NCI-H460 (cell line): ENCODE measurements at places on chromosomes 6 and 20. TPM values are rescaled to one million over a fixed set of nuclear protein-coding genes. Genes with fewer than 3 reads are reported as not detected.

The CFAP206 gene
- total RNA-seq, result 0.26 and 0.40 TPM in 2 replicates

The HLA-DRB1 gene
- 0.42 and 1.4 TPM in 2 replicates for total RNA-seq

The GPSM3 gene
- 0.92 and 1.4 TPM in 2 replicates for total RNA-seq

The PRELID3B gene
- 280 and 290 TPM in 2 replicates for total RNA-seq

The GPLD1 gene
- total RNA-seq, result 0.63 and 1.6 TPM in 2 replicates

The GSTA2 gene
- not detected in 2 replicates for total RNA-seq

The ZNF391 gene
- total RNA-seq, result 4.2 and 5.5 TPM in 2 replicates

GRCh38 chr6:31175971-31176370, 5.5 kb upstream of the POU5F1 start:
- DNase-seq, result no peak

DNA sequence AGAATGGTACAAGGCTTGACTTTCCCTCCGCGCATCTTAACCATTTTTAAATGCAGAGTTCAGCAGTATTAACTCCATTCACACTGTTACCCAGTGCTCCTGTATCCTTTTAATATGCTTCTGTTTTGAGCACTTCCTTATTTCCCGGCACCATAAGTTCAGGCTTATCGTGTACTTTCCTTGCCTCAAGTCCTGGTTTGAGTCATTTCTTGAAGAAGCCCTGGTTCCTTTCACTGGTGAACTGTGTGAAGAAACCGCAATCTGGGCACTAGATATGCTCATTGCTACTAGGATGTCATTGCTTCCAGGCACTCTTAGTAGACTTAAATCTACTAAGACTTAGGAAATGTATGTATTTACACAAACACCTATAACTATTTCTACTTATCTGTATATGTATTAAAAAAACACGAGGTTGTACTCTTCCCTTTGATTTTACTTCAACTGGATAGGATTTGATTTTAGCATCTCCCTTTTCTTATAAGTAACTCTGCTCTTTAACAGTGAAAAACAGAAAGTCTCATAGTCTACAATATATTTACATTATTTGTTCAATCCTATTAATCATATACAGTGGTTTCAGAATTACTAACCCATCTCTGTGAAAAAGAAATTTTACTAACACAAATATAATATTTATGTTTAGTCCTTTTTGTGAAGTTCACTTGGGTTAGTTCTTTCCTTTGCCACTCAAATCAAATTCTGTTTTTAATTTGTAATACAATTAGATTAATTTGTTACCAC, 135.5 kb downstream of the CDKAL1 start:
- no peak for DNase-seq

DNA sequence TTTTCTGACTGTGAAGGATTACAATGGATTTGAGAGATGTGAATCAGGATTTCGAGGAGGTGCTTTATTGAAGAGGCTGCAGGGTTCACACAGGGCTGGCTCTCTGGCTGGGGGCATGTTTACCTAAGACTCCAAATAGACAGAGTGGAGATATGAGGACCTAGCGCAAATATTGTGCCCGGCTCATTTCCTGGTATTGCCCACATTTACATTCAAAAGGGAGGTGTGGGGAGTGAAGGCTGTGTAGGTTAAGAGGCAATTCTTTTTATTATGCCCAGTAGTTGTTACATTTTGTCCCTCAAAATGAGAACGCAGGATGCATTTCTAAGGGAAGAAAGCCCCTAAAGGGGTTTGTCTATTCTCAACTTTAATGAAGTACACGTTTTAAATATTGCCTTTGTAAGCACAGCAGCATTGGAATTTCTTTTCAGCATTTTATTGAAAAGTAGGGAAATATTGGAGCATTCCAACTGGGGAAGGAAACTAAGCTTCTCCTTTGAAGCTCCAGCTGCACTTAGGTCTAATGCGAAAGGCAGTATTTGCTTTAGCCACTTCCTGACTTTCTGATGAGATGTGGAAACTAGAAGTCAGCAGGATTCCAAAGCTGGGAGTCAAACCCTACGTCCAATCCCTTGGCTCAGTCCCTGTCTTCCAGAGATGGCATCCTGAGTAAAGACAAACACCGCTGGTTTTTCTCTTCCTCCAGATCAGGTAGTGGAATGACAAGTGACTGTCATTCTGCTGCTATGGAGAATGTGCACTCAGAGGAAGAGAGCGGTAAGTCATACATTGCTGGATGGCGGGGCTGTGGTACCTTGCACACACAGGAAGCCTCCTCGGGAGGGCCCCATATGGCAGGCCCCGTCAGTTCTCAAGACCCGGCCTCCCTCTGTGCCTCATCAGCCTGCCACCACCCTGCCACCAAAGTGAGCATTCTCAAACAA, 70.7 kb downstream of the MYB start:
- DNase-seq, result no peak

DNA sequence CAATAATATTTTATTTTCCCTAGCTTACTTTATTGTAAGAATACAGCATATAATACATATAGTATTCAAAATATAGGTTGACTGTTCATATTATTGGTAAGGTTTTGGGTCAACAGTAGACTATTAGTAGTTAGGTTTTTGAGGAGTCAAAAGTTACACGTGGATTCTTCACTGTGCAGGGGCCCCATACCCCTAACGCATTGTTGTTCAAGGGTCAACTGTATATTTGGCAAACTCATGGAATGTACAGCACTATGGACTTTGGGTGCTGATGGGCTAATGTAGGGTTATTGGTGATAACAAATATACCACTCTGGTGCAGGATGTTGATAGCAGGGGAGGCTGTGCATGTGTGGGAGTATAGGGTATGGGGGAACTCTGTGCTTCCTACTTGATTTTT, 397.2 kb downstream of the BCKDHB start:
- no peak for DNase-seq

DNA sequence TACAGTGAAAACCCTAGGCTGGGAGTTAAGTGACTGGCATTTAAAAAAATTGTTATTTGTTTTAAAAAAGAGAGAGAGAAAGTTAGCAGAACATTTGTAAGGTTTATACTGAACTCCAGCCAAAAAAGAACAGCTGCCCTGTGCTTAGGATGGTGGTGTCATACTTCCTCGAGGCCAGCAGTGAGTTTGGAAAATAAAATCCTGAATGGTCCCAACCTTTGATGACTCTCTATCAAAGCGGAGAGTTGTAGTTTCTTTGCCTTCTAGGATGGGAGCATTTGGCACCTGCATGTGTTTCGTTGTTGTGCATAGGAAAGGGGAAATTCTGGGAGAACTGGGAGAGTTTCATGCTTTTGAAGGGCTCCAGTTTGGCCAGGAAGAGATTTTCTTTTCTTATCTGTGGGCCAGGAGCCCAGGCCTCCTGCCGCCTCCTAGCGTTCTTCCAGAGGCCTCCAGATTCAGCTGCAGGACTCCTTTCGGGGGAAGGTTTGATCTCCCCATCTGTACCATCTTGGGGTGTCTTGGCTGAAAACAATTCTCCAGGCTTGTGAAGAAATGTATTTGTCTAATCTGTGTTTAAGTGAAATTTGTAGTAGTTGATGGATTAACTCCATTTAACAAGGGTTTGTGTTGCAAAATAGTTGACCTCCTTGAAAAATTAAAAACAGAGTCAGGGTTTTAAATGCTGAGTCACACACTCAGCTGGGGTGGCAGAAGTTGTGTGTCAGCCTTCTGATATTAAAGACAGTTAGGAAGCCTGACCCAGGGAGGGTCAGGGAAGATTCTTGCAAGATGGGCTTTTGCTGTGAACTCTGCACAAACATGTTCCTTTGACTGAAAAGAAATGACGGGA, 63.4 kb downstream of the TXNDC5 start:
- DNase-seq, result no peak

DNA sequence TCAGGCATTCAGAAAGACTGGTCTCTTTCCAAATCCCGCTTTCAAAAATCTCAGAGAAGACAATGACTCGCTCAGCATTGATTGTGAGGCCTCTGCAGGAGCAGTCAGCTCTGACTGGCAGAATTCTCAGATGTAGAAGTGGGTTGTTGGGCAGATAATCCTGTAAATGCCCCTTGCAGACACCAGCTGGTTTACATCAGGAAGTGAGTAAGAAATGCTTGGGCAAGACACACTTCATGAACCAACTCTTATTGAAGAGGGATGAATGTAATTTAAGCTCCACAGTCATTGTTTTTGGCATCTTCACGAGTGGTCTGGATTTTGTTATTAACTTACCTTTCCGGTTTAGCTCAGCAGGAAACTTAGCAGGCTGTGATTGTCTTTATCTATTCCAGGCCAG, 166.6 kb downstream of the PLCB4 start:
- DNase-seq, result no peak

DNA sequence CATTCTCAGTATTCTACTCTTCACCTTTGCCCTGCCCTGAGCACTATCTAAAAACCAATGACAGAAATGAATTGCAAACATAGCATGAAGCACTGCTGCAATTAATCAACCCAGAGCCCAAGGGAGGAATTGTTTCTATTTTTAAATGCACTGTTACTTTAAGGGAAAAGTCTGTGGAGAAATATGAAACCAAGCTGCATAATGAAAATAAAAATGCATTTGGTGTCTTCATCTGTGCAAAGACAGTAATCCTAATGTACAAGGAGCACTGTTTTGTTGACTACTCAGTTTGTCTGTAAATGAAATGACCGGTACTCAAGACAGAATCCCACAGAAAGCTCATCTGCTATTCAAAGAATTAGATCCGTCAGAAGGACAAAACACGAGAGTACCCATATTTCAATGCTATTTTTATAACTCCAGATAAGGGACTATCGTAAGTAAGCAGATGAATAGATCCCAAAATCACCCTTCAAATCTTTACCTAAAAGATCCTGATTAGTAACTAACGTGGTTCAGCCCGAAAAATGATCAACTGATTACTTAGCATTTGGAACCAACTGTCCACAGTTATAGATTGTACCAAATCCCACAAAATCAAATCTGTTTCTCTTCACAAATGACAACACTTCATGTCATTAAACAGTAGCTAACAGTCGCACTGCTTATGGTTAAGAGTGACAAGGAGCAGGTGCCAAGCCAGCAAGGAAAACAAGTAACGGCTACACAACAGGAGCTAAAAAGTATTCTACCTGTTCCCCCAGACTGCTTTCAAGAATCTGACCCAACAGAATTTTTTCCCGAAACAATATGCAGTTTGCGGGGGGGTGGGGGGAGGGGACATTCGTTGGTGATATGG, 2.4 kb downstream of the KIF13A start:
- DNase-seq, result no peak

DNA sequence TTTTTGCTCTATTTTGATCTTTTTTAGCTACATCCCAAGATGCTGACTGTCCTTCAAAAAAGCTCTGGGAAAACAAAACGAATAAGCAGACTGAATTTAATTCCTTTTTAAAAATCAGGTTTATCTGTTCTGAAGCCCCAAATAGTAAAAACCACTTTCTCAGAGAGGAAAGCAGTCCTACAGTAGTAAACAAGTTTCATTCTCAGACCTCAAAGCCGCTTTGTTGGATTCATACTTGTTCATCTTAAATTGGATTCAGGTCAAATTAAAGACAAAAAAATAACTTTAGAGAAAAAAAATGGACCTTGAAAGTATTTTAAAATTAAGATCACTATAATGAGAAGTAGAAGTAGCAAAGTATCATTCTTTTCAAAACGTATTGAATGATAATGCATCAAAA, 96.1 kb upstream of the THEMIS start:
- DNase-seq, result no peak

DNA sequence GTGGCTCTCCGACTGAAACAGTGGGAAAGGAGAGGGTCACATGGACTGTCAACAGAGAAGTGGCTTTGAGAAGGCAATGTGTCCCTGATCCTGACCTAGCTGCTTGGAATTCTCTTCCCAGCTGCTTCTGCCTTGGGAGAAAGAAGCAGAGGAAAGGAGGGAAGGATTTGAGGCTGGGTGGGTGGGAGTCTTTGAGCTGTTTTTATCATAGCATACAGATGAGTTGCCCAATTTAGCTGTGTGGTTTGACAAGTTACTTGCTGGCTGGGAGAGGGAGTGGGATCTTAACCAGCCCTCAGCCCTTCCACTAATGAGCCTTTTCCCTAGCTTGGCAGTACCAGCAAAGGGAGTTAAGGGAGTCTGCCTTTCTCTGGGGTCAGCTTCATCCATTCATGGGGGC, 51.1 kb upstream of the MYL9 start:
- no peak for DNase-seq

DNA sequence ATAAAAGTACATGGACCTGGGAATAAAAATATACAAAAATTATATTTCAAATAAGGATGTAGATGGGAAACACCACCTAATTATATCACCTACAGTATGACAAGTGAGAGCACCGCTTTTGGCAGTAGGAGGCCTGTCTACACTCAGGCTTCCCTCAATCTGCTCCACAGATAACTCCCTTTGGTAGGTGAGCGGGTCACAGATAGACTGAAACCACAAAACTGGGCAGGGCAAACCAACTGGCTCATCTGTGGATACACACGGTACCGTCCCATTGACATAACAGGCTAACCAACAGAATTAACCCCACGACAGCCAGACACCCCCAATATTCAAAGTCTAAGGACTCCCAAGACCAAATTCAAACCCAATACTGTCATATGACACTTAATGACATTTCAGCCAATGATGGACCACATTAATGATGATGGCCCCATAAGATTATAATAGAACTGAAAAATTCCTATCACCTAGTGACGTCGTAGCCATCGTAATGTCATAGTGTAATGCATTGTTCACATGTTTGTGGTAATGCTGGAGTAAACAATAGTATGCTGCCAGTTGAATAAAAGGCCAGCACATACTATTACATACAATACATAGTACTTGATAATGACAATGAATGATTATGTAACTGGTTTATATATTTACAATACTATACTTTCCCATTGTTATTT, 109.7 kb downstream of the MBOAT1 start:
- DNase-seq, result no peak

- no peak for DNase-seq
These were observed 82.3 kb upstream of the PHACTR2 start for GRCh38 chr6:143595251-143596036.

GRCh38 chr6:63571361-63572043, 778 bp upstream of the LOC128125822 start:
- peak; percentile 89 for DNase-seq

DNA sequence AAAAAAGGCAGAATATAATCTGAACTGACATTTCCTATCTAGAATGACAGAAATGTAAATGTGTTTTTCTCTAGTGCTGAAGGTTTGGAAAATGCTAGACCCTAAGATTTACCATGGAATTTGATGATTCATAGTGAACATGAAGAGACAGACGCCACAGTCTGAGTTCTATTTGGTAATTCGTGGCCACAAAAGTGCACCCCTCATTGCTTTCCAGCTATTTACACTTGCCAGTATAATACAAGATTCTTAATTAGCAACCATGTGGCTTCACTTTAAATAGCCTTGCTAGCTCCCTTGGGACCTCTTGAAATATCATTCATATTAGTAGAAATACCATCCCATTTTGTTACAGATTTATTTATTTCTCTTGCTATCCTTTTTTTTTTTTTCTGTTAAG, 636.8 kb downstream of the PRKN start:
- DNase-seq, result no peak
